NCI-H2171 treated with DMSO at 0.1 percent for 48 hours (cell line): ENCODE measurements at places on chromosomes 12 and 14.

DNA sequence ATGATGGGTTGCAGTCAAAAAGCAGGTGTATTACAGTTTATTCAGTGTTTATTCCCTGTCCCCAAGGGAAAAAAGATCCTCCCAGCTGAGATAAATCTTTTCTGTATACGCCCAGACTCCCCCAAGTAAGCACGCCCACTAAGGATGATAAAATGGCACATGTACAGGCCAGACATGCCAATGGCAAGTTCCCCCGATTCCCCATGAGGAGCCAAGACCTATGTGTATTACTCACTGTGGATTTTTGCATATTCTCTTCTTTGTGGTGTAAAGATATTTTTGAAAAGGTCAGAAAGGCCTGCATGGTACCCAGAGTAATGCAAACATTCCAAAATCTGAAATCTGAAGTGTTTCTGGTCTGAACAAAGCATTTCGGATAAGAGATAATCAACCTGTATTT, 22.2 kb downstream of the NR2C1 start:
- no peak for DNase-seq

GRCh38 chr12:14885718-14886221, at the start of gene MGP:
TSS of gene MGP (minus strand) at chr12:14885854. CDS start at chr12:14885791, 63 bp downstream.
- DNase-seq = no peak

GRCh38 chr12:113659416-113659815, 187.7 kb upstream of the LHX5 start:
- no peak for DNase-seq

DNA sequence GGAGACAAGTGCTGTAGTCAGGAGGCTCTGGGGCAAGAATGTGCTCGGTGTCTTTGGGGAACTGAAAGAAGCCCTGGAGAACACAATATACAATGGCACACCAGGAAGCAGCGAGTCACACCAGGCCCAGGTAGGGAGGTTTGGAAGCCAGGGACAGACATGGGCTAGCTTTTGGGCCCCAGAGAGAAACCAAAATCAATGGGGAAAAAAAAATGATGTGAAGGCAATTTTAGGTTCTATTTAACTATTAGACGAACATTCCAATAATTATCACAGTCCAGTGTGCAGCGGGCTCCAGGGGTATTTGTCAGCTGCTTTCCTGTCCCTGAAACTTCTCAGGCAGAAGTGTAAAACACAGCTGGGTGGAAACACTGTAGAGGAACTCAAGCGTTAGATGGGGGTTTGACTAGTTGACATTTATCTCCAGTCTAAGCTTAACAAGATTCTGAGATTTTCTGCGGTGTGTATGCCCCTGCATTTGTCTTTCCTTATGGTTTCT, 21.8 kb upstream of the EGLN3 start:
- DNase-seq = no peak

DNA sequence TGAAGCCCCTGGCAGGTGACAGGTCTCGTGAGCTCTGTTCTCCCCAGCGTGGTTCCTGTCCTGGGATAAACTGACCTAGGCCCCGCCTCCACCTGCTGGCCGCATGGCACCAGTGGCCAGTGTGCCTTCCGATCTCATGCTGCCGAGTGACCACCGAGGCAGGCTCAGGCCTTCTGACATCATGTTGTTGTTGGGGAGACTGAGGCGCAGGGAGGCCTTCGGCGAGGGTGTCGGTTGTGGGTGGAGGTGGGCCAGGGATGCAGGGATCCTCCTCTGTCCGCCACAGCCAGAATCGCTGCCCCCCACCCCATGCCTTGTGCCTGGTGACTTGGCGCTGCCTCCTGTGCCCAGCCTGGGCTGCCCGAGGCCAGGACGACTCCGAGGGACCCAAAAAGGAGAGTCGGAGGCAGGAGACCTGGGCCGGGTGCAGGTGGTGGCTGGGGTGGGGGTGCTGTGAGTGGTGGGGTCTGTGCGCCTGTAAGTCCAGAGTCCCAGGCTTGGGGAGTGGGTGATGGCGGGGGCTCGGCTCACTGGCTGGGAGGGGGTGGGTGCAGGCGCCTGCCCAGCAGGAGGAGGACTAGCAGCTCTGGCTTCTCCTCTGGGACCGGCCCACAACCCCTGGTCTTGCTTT, 24.3 kb downstream of the ASPG start:
- DNase-seq = no peak

DNA sequence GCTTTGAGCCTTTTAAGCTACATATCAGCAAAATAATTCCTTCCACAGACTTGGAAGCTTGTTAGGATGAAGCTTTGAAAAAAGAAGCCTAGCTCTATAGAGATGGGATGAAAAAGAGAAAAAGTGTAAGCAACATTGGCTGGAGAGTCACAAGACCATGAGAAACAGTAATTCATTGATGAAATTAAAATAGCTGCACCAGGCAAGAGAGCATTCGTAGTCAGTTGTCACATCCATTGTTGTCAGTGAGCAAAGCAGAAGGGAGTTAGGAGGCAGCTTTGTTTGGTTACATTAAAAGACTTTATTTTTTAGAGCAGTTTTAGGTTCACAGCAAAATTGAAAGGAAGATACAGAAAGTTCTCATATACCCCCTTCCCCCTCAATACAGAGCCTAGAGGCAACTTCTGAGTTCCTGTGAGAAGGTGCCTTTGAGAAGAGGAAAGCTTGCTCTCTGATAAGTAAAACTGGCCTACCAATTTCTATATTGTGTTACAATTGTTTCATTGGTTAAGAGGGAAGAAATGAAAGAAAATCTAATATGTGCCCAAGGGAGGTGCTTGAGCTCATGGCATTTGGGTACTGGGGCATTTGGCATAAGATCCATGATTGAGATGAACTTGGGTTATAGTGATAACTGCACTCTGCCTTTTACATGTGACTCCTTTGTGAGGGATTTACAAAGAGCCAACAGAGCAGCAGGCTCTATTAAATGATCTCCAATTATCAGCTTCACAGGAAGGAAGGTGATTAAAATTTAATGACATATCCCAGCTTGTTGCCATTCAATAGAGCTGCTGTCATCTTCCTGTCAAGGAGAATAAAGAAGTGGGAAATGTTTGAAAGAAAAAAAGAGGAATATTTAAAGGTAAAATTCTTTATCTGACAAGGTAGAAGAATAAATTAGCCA, 361.3 kb upstream of the TMTC1 start:
- no peak for DNase-seq

DNA sequence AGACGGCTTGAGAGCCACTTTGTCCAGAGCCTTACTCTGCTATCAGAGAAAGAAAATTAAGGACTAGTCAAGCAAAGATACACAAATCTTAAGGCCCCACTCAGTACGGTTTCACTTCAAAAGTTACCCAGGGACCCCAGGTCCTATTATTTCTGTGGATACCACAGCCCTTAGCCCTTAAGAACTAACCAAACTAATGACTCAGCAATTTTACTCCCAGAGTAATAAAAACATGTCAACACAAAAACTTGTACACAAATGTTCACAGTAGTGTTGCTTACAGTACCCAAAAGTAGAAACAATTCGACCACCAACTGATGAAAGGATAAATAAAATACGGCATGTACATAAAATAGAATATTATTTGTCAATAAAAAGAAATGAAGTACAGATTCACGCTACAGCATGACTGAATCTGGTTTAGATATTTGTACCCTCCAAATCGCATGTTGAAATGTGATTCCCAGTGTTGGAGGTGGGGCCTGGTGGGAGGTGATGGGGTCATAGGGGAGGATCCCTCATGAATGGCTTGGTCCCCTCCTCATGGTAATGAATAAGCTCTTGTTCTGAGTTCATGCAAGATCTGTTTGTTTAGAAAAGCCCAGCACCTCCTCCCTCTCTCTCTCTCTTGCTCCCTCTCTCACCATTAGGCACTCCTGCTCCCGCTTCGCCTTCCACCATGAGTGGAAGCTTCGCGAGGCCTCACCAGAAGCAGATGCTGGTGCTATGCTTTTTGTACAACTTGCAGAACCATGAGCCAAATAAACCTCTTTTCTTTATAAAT, 30.5 kb downstream of the AREL1 start:
- DNase-seq = no peak

DNA sequence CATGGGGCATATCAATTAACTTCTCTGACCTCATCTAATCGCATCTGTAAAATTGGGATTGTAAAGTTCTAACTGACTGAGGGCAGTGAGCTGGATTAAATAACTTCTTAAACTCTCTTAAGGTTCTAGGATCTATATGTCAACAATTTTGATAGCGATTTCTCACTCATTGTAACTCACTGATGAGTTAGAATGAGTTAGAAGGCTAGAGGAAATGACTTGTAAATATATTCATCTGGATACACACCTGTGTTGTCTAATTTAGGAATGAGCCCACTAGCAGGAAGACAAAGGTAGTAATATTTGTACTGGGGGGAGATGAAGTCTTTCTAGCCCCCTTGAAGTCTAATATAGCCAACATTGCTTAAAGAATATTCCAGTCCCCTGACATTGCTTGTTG, 46.3 kb upstream of the CERS5 start:
- no peak for DNase-seq

- DNase-seq = no peak
Observed at GRCh38 chr12:115160271-115161128, 476.5 kb upstream of the TBX3 start.
